ENCODE measurements at places on chromosomes 1 and 21.

GRCh38 chr1:99737016-99737415 lies 29.4 kb downstream of the FRRS1 start:
- DNase-seq, result no peak

GRCh38 chr1:209168204-209168603 lies 415.3 kb upstream of the CAMK1G start:
- DNase-seq, result no peak

DNA sequence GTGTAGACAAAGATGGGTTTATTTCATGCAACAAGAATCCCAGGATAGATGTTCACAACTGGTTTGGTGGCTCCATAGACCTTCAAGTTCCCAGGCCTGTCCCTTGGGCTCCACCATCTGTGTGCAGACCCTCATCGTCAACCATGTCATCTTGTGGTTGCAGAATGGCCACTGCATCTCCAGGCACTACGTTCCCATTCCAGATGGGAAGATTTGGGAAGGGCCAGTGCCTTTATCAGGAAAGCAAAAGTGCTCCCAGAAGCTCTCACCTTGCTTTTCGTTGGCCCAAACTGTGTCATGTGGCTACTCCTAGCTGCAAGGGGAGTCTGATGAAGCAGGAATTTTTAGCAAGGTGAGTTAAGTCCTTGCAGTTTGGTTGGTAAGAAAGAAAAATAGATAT lies 12.8 kb downstream of the TMCC2 start:
- DNase-seq, result no peak

- DNase-seq, result no peak
These were observed 5.0 kb downstream of the MLLT11 start for GRCh38 chr1:151065089-151065645.

GRCh38 chr1:95888941-95889390 lies 655.0 kb downstream of the RWDD3 start:
- no peak for DNase-seq

GRCh38 chr21:38830671-38831525 lies 25.2 kb downstream of the ETS2 start:
- DNase-seq, result no peak

DNA sequence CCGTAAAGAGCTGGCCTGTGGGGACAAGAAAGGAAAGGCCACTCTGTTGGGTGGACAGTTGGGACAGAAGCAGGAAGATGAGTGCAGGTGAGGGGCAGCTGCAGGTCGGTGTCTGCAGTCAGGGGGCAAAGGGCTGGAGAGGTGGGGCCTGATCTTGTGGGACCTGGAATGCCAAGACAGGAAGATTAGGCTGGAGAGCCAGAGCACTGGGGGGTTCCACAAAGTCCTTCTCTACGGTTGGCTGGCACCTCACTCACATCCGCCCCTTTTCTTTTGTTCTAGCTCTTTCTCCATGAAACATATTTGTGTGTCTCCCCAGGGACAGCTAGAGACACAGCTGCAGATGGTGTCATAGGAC lies 404.1 kb downstream of the PTPRU start:
- no peak for DNase-seq

DNA sequence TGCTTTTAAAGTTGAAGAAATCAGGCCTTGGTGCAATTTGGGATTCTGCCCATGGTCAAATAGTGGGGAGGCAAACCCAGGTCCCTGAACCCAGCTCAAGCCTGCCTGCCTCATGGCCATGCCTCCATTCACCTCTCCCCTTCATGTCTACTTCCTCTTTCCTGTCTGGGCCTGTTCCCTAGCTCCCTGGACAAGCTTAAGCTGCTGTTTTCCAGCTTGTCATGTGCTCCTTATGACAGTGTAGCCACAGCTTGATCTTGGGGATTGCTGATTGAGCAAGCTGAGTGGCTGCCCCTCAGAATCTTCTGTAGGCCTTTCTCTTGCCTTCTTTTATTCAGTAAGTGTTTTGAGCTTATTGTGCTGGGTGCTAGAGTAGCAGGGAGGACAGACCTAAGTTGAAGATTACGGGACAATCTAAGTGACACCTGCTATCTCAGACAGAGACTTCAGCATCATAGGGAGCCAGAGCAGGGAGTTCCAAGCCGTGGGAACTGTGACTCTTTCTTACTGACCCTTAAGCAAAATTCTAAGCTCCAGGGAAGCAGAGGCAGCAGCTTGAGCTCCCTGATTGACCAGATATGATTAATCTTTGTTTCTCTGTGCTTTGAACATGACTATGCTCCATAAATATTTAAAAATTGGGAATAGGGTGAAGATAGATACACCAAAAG lies 520 bp upstream of the MR1 start:
- DNase-seq, result peak; percentile 9
